ENCODE measurements at places on chromosomes 6 and 20. TPM values are rescaled to one million over a fixed set of nuclear protein-coding genes. Genes with fewer than 3 reads are reported as not detected.

DCBLD1 gene
- 0.37 TPM for polyA plus RNA-seq

- DNase-seq: no peak
- no peak overlapping the region for H3K4me3 ChIP-seq
- no peak overlapping the region for H3K27ac ChIP-seq
- no peaks in the 10 kb centered on the region for H3K36me3 ChIP-seq
These were observed 230.1 kb downstream of the SAMD5 start for GRCh38 chr6:147738516-147739162.

- no peak overlapping the region for H3K27ac ChIP-seq
- no peaks in the 10 kb centered on the region for H3K36me3 ChIP-seq
- no peak for DNase-seq
- H3K4me1 ChIP-seq: no peaks in the 10 kb centered on the region
- H3K4me3 ChIP-seq: no peak overlapping the region
- H3K27me3 ChIP-seq: no peaks in the 10 kb centered on the region
These were observed 389.5 kb upstream of the CDH4 start for GRCh38 chr20:60862601-60863000.

DNA sequence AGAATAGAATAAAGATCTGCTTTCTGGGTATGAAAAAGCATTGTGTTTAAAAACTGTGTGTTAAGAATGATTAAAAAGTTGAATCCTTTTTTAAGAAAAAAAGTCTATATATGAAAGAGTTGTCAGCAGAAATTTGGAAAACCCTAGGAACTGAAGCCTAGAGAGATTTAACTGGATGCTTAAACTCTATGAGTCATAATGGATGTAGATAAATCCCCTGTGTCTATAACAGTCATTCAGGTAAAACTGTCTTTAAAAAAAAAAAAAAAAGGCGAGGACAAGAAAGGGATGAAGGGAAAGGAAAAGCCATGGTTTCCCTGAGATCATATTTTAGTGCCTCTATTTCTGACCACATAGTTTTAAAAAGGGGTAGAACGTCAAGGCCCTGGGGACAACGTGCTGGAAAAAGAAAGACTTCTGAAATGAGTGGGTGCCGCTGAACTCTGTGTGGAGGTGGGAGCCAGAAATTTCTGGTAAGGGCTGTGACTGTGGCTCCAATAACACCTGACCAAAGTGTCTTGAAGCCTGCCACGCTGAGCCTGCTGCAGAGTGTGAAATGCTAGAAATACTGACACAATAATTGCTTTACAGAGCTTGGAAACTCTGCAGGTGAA is 302.6 kb upstream of the ARID1B start:
- no peak for DNase-seq
- H3K4me3 ChIP-seq: no peak overlapping the region
- peaks cover 2% of the 10 kb centered on the region for H3K27me3 ChIP-seq
- H3K27ac ChIP-seq: no peak overlapping the region

DNA sequence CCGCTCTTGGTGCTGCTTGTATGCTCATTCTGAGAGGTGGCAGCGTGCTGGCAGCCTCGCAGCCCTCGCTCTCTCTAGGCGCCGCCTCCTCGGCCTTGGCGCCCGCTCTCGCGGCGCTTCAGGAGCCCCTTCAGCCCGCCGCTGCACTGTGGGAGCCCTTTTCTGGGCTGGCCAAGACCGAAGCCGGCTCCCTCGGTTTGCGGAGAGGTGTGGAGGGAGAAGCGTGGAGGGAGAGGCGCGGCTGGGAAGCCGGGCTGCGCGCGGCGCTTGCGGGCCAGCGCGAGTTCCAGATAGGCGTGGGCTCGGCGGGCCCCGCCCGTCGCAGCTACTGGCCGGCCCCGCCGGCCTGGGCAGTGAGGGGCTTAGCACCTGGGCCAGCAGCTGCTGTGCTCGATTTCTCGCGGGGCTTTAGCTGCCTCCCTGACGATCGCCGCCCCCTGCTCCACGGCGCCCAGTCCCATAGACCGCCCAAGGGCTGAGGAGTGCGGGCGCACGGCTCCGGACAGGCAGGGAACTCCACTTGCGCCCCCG is 19.5 kb upstream of the FAM8A1 start:
- H3K36me3 ChIP-seq: peaks cover 5% of the 10 kb centered on the region
- peaks cover 19% of the 10 kb centered on the region for H3K4me1 ChIP-seq
- DNase-seq: peak; percentile 29
- peaks cover 4% of the 10 kb centered on the region for H3K27me3 ChIP-seq
